ENCODE measurements at places on chromosomes 4 and X.

- no peak for DNase-seq
Observed at GRCh38 chr4:161948026-161948770, 215.6 kb downstream of the FSTL5 start.

DNA sequence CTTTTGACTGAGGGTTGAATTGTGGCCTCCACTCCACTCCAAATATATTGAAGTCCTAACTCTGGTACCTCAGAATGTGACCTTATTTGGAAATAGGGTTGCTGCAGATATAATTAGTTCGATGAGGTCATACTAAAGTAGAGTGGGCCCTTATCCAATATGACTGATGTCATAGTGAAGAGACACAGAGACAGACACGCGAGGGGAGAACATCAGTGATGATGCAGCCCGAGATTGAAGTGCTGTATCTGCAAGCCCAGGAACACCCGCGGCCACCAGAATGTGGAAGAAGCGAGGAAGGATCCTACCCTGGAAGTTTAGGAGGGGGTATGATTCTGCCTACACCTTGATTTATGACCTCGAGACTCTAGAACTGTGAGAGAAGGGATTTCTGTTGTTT lies 279.0 kb downstream of the ANKRD50 start:
- peak; percentile 34 for DNase-seq

DNA sequence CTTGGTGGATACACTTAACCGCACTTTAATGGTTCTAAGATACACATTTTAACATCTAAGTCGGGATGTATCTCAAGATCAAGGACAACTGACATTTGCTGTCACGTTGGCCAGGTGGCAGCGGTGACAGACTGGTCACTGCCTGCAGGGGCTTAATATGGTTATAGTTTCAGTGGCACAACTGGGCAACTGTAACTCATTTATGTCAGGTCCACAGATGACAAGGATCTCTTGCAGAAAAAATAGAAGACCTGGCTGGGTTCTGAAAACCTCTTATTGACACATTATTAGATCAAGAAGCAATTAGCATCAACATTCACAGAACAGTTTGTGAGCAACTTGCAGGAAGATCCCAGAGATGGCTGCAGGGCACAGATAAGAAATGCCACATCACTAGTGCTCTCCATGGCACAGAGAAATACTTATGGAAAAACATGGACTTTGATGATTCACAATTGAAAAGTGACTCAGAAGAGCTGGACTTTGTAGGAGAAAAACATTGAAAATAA lies 99.6 kb upstream of the SORBS2 start:
- no peak for DNase-seq

DNA sequence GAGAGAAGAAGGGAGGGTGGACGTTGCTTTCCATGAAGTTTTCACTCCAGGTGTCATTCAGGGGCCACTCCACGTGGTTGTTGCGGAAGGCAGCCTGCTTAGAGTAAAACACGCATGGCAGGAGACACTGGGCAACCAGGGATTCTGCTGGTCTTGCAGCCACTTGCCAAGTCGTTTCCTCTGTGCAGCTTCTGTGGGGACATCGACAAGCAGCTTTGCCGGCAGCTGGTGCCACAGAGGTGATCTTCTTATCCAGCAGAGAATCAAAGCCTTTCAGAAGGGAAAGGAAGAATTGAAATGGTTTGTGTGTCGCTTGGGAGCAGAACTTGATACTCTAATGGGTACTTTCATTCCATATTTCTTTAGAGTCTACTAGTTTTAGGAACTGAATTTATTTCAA lies 867.1 kb upstream of the TENM3 start:
- DNase-seq: no peak

DNA sequence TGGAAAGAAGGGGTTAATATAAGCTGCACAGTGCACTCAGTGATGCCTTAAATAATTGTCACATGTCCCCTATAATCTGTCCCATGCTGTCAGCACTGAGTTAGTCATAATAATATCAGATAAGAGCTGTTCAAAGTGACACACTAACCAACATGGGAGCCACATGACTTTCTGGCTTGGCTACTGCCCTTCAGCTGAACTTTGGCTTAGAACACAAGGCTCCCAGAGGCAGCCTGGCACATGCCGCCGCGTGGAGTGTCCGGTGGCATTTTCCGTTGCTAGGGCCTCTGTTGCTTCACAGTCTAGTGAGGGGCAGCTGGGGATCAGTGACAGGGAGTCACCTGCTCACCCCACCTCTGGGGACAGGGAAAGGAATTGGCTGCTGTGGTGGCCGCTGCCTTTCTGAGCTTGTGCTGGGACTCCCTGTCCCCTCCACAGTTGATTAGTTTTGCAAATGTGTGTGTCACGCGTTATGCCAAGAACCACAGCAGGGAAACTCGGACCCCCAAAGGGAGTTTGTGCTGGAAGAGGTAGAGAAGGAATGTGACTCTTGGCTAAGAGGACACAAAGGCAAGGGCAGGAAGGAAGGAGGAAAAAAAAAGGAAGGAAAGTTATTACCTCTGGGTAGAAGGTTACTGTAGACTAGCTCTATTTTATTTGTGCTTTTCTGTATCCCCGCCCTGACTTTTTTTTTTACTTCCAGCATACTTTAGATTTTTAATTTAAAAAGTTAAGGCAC lies 41.1 kb upstream of the PPARGC1A start:
- DNase-seq: no peak

DNA sequence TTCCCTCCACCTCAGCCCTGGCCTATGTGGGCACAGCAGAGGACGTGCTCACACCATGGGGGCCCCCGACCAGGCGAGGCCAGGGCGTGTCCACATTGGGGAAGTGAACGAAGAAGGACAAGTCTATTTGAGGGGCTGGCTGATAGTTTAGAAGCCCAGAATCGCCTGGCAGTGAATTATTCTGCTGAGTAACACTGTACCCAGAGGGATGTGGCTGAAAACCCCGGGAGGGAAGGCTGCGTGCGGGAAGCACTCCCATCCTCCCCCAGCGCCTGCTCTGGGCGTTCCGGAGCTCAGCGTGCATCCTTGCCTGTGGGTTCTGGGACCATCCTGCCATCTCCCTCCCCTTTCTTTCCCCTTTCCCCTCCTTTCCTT lies 66.6 kb downstream of the TRMT44 start:
- DNase-seq: no peak

GRCh38 chr4:184807256-184807655 lies 18.5 kb downstream of the ACSL1 start:
- no peak for DNase-seq

- DNase-seq: no peak
Observed at GRCh38 chrX:2284601-2285000, 216.2 kb downstream of the DHRSX start.

DNA sequence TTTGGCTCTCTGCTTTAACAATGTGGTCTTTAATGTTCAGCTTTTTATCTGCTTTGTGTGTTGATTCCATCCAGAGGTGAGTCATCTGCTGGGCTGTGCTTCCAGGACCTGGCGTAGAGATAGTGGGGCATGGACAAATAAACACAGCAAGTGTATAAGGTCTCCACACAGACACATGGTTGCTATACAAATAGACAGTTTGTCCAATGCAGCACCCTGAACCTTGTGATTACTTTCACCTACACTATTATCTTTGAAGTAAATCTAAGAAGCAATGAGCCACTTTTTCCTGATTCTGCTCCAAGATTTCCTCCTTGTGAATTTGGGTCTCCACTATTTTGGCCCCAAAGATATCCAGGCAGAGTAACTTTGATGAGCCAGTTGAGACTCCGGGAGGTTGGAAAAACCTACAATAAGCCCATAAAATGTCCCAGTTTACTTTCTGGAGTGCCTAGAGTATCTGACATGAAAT lies 12.1 kb downstream of the PPARGC1A start:
- no peak for DNase-seq

DNA sequence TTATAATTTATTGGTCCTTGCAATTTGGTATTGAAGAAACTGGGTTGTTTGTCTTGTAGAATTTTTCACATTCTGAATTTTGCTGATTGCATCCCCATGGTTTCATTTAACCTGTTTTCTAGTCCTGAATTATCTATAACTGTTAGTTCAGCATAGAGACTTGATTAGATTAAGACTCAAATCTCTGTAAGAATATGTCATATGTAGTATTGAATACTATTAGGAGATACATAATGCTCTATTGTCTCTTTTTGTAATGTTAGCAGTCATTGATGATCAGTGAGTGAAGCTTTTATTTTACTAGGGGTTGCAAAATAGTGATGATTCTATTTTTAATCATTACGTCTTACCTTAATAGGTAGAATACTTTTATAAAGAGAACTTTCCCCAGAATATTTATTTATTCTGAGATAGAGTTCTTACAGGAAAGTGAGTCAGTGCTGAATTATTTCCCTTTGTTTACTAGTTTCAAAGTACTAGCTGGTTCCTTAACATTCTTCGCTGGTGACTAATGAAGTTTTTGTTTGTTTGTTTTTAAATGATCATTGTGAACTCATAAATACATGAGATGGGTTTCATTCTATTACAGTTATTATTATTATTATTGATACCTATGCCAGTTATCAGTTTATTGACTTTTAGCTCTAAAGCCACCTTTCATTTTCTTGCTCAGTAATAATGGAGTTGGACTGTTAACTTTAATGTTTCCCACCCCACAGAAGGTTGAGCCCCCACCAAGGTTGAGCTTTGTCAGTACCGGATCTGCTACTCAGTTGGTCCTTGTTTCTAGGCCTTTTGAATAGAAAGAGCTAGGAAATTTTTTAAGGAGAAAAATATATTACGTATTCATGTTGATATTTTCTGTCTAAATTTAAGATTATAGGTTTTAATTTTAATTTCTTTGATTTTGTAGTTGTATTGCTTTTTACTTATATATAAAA lies 102.3 kb downstream of the LARP1B start:
- DNase-seq: no peak

- no peak for DNase-seq
Observed at GRCh38 chr4:1116838-1117237, 3.5 kb upstream of the RNF212 start.

GRCh38 chr4:13977746-13978145 lies 350.2 kb upstream of the BOD1L1 start:
- DNase-seq: no peak

GRCh38 chr4:127606823-127607222 lies 25.9 kb upstream of the INTU start:
- DNase-seq: no peak

- no peak for DNase-seq
Observed at GRCh38 chr4:42736527-42737195, 79.8 kb upstream of the ATP8A1 start.

DNA sequence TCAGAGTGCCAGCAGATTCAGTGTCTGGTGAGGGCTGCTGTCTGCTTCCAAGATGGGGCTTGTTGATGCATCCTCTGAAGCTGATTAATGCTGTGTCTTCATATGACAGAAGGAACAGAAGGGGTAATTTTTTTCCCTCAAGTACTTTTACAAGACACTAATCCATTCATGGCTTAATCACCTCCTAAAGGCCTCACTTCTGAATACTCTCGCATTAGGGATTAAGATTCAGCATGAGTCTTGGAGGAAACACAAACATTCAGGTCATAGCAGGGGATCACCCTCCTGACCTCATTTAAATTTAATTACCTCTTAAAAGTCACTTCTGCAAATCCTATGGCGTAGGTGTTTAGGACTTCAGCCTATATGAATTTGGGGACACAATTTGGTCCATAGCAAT lies 1145.5 kb upstream of the PCDH10 start:
- no peak for DNase-seq

DNA sequence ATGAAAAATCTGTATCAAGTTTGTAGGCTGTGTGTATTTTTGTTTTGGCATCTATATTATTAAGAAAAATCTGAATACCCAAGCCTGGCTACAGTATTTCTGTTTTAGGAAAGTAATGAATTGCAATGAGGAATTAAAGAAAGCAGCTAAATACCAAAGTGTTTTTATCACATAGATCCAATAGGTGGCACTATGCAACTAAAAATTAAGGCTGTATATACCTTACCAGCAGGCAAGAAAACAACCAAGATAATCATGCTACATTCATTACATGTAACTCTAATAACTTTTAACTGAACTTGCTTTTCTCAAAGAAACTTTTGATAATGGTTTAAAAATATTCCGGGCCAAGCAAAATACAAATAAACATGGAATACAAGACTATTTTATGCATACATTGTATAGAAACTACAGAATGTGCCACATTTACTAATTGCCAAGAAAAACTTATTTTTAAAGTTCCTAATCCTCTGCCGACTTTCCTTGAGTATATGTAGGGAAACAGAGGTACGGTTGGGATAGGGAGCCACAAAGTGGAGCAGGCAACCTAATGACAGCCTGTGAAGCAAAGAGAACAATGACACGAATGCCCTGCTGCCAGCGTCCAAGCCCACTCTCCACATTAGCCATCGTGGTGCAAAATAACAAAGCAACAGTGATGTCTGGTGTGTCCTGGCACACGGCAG lies 63.7 kb downstream of the SEC24D start:
- DNase-seq: no peak

DNA sequence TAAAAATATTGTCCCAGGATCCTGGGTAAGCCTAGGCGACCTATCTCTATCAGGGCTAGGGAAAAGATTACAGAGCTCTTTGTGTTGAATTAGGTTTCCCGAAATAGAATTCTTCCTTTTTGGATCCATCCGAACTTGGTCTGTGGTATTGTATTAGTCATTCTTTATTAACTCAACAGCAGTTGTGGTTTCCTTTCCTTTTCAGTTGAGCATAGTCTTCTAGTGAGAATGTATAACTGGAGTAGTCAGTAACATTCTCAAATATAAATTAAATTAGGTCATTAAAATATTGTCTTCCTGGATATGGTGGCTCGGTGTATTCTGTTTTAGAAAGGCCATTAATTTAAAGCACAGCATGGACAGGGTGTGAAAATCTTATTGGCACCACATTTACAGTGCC lies 520.4 kb downstream of the NLGN4X start:
- DNase-seq: no peak

- no peak for DNase-seq
Observed at GRCh38 chr4:39759569-39759968, 61.6 kb downstream of the UBE2K start.

DNA sequence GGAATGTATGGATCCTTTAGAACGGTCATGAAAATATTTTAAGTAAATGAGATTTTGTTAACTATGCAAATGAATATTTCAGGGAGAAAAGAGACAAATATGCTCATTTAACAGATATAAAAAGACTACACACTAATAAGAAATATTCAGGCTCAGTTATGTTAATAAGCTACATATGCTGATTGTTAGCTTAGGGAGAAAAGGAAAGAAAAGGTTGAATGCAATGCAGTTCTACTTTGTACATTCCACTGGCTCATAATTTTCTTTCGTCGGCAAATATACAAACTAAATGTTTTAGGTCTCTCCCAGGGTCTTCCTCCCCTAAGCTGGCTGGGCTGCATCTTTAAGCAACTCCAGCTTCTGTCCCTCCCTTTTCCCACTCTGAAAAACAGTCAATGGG lies 2.7 kb upstream of the RTL3 start:
- no peak for DNase-seq

DNA sequence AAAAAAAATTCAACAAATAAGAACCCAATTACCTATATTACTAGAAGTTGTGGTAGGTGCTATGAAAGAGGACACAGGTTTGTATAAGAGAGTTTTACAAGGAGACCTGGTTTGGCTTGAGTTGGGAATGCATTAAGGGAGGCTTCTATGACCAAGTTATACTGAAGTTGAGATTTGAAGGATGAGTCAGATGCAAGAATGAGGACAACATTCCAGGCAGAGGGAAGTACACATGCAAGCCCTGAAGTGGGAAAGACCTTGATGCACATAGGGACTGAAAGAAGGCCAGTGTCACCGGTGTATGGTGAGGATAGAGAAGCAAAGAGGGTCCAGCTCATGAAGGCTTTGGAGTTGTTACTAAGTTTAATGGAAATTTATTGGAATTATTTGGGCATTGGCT lies 52.2 kb downstream of the ANK2 start:
- DNase-seq: no peak
